Central memory CD4-positive, alpha-beta T cell (primary cell): ENCODE measurements at places on chromosomes 5 and 9.

DNA sequence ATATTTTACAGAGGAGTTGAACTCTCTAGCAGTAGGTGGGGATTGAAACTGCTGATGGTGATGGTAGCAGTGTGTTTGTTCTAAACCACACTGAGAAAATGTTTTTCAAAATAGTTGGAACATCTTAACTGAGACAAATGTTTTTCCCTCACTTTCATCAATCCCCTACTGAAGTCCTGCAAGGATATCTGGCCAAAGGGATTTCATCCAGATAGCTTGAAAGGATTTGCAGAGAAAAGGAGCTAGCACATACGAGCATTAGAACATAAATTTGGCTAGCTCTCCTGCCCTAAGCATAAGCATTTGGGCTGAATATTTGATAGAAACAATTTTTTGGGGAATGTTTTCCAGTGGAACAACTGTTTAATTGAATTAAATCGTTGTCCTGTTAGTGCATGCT lies 153.9 kb downstream of the CDH9 start:
- DNase-seq: no peak

- no peak for DNase-seq
Observed at GRCh38 chr5:133531178-133531577, 81.2 kb downstream of the FSTL4 start.

DNA sequence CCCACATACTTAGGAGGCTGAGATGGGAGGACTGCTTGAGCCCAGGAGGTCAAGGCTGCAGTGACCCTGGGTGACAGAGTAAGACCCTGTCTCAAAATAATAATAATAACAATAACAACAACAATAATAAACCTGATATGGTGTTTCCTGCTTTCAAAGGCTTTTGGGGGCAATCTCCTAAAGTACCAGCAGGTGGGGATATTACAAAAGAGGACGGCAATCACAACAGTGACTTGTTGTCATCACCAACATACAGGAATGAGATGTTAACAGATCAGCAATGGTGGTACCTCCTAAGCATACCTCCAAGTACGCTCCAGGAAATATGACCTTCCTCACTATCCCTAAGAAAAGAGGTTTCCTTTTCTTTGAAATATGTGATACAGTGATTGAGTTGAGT lies 91.1 kb upstream of the RNF180 start:
- no peak for DNase-seq

DNA sequence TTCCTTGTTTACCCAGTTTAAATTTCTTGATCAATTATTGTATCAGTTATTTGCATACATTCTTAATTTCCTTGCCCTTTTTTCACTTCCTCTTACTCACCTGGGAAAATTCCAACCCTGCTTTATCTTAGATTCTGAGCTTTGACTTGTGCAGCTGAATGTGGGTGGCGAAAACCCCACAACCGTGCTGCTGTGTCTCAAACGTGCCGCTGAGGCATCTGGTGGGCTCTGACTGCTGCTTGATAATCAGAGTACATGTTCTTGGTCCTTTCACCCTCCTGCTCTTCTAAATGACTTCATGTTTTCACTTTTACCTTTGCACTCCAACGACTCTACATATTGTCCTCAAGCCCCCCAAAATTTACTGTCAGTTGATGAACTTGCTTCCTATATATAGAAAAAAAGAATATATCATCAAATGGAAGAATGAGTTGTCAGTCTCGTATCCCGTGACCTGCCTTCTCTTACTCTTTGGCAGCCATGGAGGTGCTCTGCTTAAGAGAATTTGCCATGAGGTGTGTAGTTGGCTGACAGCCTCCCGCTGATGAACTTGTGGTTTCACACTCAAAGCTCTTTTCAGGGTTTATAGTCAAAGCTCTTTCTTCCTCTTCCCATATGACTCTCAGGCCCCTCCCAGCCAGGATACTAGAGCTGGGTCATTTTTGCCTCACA lies 14.0 kb upstream of the JAK2 start:
- peak; percentile 4 for DNase-seq

GRCh38 chr5:133250527-133250926 lies 198.7 kb downstream of the HSPA4 start:
- no peak for DNase-seq

- no peak for DNase-seq
Observed at GRCh38 chr5:17312358-17312757, 94.9 kb downstream of the BASP1 start.

- no peak for DNase-seq
Observed at GRCh38 chr9:81621785-81622259, 67.5 kb downstream of the TLE1 start.

DNA sequence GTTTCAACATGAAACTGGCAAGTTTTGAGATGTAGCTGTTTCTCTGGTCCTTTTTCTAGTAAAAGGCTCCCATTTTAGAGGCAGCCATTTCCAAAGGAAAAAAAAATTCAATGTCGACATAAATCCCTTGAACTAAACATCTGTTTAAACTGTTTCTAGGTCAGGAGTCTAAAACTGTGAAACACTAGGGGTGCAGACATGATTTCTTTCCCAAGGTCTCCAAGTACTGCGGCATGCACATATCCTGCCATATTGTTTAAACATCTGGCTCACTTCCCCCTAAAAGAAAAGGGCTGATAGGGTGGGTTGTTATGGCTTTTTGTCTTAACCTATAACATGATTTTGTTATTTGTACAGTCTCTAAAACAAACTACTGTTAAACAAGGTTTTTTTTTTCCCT lies 51.1 kb downstream of the NFIB start:
- no peak for DNase-seq

- no peak for DNase-seq
Observed at GRCh38 chr9:101265261-101265660, 119.5 kb downstream of the BAAT start.

GRCh38 chr9:87310827-87311523 lies 186.7 kb upstream of the DAPK1 start:
- no peak for DNase-seq

- DNase-seq: no peak
Observed at GRCh38 chr9:92619601-92620300, 50.2 kb downstream of the IPPK start.
